Glutamatergic neuron (in vitro differentiated cells): ENCODE measurements at places on chromosomes 4 and X.

- no peak for DNase-seq
Measured at GRCh38 chrX:39421006-39421405, 619.7 kb downstream of the MID1IP1 start.

DNA sequence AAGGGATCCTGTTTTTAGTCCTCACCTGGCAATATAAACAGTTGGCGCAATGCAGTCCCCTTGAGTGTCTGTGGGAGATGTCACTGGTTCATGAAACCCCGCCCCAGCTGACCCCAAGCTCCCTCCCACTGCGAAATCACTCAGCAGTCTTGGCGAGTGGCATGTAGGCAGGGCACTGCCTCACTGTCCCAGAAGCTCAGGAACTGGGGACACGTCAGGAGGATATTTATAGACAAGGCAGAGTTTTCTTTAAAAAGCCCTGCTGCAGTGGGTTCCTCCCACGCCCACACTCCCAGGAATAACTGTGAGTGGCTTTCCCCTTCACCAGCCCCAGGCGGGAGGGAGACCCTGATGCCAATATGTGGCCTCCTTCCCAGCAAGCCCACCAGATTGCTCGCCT, 44.3 kb upstream of the PPP2R2C start:
- no peak for DNase-seq

DNA sequence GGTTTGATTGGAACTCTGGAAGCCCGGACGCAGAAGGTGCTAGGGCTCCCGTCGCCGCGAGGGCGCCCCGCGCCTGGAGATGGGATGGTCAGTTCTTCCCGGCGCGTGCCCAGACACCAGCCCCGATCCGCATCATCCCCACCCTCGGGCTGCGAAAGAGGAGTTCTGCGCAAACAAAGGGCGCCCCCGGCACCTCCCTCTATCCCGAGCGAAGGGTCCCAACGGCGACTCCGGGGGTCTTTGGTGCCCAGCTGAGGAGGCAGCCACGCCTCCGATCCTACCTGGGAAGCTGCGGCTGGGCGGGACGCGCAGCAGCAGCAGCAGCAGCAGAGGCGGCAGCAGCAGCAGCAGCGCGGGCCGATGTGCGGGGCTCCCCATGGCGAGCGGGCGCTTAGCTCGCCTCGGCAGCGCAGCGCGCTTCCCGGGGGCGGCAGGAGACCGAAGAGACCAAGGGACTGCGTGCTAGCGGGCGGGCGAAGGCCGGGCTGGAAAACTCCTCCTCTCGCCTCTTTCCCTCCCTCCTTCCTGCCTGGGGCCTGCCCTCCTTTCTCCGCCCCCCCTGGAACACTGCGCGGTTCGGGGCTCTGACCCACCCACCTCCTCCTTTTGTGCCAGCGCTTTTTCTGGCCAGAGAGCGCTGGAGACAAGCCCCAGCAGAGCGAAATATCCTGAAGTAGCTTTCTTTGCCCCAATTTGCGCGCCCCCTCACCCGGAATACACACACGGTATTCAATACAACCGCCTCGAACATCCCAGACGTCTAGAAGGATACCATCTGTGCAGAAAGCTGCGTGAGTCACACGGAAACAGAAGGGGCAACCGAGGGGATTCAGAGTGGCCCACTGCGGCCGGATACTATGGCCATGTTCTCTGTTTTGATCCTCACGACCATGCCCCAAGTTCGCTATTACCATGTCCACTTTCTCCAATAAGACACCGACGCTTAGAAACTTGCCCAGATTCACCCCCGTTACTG, at the start of gene SRPX:
Gene SRPX (minus strand): TSS at position 457 of the 976 bp plus-strand sequence. CDS start 79 bp downstream, at position 378.
- peak; percentile 46 for DNase-seq

- DNase-seq = no peak
Measured at GRCh38 chrX:33211356-33212260, at the start of gene DMD. Gene DMD, minus strand, starts transcription at chrX:33211549. Its CDS starts 237 bp downstream, at chrX:33211312.

GRCh38 chr4:77376788-77377460, 219.9 kb downstream of the CCNG2 start:
- peak; percentile 18 for DNase-seq

DNA sequence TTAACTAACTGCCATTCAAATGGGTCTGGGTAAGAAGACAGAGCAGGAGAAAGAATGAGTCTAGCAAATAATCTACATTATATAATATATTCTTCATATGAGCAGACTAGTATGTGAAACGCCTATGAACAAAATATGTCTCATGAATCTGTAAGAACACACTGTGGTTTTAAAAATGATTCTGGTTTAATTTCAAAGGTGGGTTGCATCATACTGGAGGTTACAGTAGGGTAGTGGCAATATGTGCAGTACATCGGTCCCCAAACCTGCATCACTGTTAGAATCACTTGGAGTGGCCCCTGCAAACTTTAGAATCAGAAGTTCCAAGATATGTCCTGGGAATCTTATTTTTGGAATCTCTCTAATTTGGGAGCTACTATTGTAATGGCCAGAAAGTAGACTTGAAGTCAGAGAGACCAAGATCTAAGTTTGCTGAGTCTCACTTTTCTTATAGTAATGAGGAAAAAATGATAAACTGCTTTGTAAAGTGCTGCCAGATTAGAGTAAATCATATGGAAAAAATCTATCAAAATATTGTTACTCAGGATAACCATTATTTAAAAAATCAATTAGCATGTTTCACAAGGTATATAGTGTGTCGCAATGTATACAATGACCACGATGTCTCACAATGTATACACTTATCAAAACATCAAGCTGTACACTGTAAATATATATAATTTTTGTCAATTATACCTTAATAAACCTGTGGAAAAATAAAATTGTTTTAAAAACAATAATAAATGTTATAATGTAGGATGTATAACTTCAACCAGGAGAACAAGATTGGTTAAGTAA, 37.9 kb upstream of the ARSJ start:
- no peak for DNase-seq

- DNase-seq = no peak
Measured at GRCh38 chr4:3739577-3739976, 26.6 kb upstream of the ADRA2C start.

DNA sequence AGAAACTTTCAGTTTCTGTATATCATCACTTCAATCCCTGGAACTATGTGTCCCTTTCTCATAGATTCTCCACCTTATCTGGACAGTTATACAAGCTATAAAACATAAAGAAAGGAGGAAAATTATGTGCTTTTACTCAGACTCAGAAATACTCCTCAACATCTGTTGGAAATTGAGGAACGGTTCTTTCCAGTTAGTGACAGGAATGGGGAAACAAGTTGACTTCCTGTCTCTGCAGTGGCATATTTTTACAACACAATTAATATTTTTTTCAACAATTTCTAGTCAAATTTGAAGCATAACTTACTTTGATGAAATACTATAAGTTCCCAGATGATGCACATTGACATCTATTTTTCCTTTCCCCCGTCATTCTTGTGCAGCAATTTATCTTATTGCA, 27.9 kb downstream of the ABHD18 start:
- no peak for DNase-seq

- DNase-seq = no peak
Measured at GRCh38 chr4:181845617-181846016, 397.6 kb upstream of the TENM3 start.

DNA sequence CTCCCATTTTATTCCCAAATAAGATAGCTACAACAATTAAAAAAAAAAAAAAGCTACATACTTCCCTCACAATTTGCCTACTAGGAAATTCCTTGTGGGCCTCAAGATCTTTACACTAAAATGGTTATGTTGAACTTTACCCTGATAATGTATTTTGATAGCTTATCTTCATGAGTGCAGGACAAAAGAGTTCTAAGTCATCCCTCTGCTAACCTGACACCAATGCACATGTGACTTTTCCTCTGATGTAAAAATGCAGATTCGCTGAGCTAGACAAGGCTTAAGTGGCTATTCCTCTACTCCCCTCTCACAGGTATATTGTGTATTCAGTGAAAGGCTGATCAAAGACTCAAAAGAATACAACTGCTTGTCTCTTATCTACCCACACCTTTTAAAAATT, 22.5 kb downstream of the ELF2 start:
- no peak for DNase-seq

DNA sequence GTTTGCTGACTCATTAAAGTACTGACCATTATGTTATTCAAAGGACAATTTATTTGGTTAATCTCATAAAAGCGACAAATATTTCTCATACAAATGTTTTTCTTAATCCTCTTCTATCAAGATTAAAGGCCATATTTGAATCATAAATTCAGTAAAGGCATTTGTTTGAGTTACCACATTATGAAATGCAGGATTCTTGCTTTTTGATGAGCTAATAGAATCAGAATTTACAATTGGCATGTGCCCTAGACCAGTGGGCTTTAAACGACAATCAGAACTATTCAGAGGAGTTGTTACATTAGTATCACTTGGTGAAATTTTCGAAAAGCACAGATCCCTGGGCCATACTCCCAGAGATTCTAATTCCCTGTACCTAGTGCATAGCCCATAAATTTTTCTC, 55.3 kb downstream of the KLHL4 start:
- DNase-seq = no peak

DNA sequence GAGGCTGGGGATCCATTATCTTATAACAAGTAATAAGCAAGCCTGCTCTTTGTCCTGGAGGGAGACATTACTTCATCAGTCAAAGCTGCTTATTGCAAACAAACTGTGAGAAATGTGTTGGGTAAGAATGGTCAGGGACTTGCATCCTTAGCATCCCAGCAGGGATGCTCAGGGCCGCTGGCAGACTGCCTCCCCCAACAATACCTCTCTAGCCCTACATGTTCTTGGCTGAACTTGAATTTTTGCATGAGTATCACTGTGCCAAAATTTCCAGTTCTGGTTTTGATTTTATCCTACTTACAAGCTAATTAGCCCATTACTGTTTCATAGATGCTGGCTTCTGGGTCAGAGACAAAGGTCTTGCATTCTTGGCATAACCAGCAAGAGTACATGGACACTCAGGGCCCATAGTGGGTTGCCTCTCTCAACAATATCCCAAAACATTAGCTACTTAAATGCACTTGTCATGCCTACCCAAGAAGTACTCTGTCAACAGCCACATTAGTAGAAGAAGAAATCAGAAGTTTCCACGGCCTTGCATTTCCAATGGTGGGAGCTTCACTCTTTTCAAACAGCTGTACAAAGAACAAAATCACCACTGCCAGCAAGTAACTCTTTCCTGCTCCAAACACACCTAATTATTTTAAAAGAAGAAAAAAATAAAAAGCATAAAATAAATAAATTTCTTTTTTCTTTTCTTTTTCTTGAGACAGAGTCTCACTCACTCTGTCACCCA, 41.9 kb upstream of the NEUROG2 start:
- DNase-seq = no peak
